NCI-H2107 (cell line): ENCODE measurements at places on chromosomes 16 and 17.

DNA sequence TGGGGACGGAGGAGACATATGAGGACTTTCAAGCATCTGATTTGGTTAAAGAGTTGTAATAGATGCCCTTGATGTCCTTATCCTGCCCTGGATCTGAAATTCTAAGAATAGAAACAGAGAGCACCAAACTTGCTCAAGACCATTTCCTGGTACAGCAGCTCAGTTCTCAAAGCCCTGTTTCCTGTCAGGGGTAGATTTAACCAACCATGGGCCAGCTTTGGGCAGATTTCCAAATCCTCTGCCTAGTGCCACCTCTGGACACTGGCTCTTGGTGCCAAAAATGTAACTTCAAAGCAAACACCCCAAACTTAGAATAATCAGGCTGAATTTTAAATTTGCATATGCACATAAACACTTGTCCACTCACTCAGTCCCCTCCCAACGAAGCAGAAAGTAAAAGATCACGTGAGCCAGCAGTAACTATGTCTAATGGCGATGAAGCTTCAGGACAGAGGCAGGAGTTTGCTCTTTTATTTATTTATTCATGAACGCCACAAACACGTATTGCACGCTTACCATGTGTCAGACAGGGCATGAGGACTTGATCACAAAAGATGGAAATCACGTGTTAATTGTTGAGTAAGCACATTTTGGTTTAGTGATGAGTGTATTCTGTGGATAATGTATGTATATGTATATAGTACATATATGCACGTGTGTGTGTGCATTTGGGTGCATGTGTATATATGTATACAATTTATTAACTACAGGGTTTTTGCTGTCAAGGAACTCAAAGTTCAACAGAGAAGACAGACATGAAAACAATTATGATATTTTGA is 23.1 kb upstream of the SDK2 start:
- no peak for DNase-seq

GRCh38 chr16:86519649-86520316 is 9.5 kb downstream of the FOXF1 start:
- DNase-seq, result no peak

DNA sequence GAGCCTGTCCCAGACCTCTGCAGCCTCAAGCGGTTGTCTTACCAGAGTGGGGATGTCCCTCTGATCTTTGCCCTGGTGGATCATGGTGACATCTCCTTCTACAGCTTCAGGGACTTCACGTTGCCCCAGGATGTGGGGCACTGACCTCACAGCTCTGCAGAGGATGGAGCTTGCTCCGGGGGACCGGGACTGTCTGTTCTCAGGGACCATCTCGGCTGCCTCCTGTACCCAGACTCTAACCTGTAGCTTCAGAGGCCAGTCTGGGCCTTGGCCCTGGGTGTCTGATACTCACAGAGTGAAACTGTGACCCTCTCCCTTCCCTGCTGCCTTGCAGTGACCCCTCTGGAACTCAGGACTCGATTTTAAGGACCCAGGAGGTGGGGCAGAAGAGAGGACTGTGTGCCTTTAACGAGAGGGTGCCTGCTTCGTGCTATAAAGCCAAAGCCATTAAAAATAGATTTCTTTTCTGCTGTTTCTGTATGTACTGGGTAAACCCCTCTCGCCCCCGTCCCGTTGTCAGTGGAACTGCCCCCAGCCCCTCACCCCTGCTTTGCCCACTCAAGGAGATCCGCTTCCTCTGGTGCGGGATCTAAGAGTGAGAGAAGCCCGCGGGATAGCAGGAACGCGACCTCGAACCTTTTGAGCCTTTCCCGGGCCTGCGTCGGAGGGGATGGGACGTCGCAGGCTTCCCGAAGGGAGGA is 1.1 kb upstream of the LLGL2 start:
- no peak for DNase-seq

GRCh38 chr17:7548585-7549400 is at the start of gene TNFSF12:
Gene TNFSF12 (plus strand): TSS chr17:7549058. CDS start chr17:7549154, 96 bp downstream.
- DNase-seq, result no peak

DNA sequence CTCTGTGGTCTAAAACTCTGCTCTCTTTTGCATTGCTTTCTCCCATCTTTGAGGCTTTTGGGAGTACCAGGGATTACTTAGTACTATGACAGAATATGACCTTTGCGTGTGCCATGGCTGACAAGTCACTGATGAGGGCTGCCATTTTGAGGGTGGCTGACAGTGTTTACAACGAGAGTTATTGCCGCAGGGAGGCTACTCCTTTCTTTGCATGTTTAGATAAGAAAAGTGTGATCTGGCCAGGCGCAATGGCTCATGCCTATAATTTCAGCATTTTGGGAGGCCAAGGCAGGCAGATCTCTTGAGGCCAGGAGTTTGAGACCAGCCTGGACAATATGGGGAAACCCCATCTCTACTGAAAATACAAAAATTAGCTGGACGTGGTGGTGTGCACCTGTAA is 77.5 kb downstream of the GSG1L start:
- DNase-seq, result no peak
